Hypothalamus (tissue), 51 donors: ENCODE measurements at places on chromosomes 4 and X.

- DNase-seq, result no peak
Measured at GRCh38 chr4:68462691-68463090, 15.4 kb downstream of the TMPRSS11E start.

- DNase-seq, result no peak
Measured at GRCh38 chr4:150939530-150939929, 75.6 kb downstream of the LRBA start.

DNA sequence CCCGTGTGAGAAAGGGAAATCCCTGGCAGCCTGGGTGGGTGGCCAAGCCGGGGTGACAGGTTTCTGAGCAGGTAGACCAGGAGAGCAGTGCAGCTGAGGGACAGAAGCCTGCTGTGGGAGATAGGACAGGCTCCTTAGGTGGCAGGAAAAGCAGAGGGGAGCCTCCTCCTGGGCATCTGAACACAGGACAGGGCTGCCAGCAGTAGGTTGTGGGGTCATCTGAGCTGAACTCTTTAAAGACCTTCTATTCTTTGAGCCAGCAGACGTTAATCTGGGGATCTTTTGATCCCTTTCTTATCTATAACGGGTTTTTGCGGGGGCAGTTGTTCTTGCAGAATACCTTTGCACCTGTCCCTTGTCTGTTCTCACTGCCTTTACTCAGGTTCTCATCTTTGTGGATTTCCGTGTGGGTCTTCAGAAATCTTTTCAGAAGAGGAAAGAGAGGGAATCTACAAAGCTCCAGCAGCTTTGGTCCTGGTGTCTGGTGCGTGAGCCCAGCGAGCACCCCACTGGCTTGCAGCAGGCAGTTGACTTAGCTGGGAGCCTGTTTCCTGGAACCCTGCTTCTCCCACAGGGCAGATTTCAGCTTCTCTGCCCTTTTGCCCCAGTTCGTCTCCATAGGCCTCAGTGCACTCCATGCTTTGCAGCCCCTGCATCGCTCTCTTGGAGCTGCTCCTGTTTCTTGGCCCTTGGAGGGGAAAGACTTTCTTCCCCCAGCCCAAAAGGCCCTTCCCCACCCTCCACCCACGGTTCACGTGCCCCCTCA, 35.8 kb upstream of the TADA2B start:
- no peak for DNase-seq

GRCh38 chrX:16852617-16853179, 17.5 kb downstream of the RBBP7 start:
- DNase-seq, result no peak

GRCh38 chr4:165765053-165765452, 108.0 kb upstream of the TLL1 start:
- DNase-seq, result no peak

- no peak for DNase-seq
Measured at GRCh38 chr4:52997132-52997416, 135.0 kb downstream of the RASL11B start.

- DNase-seq, result no peak
Measured at GRCh38 chr4:185144601-185145240, 1.7 kb downstream of the SLC25A4 start.

- no peak for DNase-seq
Measured at GRCh38 chr4:18756671-18757070, 735.1 kb upstream of the LCORL start.

- DNase-seq, result no peak
Measured at GRCh38 chr4:96713271-96713850, 873.5 kb downstream of the PDHA2 start.

DNA sequence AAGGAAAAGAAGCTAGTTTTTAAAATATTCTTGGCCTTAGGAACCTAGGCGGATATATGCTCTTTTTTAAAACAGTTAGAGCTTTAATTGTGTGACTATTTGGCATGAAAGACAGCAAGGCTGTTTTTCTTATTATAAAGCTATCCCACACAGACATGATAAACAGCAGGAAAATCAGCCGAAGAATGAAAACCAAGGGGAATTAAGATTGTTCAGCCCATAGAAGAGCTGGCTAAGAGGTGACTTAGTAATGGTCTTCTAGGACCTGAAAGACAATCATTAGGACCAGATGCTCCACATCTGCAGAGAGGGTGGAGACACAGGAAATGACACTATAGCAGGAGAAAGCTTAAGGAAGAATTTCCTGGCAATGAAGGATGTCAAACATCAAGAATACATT, 171.4 kb upstream of the NRK start:
- DNase-seq, result no peak

DNA sequence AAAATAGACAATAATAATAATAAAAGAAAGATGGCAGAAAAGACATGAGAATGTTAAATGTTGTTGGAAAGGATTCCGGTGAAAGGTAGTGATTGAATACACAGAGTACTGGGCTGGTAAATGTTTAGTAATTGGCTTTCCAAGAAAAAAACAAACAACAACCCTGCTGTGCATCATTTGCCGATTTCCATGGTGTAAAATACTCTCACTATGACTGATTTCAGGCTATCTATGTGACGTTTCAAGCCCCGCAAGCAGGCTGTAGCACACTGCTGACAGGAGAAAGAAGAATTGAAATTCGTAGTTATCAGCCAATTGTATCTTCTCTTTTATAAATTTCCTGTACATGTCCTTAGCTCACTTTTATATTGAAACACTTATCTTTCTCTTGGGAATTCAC, 13.6 kb upstream of the SEPTIN6 start:
- DNase-seq, result no peak

- no peak for DNase-seq
Measured at GRCh38 chr4:168656055-168656660, 159.3 kb downstream of the PALLD start.

GRCh38 chr4:111268769-111269414, 646.0 kb upstream of the PITX2 start:
- no peak for DNase-seq

DNA sequence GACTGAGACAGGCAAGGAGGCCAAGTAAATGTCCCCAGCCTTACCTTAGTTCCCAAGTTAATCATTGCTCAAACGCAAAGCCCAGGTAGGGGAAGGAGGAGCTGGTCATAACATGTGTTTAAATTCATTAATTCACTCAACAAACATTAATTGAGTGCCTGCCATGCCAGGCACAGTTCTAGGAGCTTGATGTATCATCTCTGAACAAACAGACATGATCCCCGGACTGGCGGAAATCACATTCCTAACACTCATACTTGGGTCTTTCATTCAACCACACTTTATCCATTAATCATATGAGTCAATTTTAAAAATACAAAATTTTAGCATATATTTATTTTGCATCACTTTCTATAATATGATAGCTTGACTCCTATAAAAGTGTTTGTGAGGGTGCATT, 335.3 kb upstream of the NOCT start:
- DNase-seq, result no peak

DNA sequence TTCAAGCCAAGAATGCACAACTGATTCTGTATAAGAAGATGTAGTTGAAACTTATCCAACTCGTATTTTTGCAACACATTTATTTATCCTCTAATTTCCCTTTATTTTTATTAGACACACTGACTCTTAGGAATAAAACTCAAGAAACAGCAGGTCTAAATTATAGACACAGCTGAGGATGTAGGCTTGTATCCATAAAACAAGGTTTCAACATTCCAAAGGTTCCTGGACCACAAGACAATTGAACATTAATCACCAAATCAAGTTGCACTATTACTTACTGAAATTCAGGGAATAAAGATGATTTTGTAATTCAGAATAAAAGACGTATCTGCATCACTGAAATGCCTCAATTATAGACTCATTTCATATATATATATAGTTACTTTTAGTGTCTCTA, 683.5 kb upstream of the GRIA3 start:
- no peak for DNase-seq

DNA sequence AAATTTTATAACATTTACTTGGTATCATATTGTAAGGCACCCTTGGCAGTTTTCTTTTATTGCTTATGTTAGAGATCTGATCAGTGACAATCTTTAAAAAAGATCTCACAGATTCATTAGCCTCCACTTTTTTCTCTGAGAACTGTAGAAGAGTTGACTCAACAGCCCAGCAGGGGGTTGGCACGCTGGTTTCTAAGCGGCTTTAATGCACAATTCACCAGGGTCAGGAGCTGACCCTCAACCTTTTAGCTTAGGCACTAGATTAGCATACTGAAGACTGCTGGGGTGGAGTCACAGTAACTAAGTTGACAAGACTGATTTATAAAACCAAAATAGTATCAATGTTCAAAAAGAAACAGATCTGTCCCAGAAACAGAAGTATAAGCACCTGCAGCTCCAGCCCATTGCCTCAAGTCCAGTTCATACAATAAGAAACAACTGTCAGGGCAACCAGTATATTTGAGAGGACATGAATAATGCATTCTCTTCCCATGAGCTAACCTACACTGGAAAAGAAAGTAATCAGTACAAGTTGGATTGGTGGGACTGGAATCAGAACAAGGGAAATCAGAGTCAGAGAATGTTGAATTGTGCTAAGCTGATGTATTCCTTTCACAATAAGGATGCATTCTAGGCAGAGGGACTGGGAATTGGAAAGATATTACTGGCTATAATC, 77.6 kb downstream of the PDE5A start:
- no peak for DNase-seq

DNA sequence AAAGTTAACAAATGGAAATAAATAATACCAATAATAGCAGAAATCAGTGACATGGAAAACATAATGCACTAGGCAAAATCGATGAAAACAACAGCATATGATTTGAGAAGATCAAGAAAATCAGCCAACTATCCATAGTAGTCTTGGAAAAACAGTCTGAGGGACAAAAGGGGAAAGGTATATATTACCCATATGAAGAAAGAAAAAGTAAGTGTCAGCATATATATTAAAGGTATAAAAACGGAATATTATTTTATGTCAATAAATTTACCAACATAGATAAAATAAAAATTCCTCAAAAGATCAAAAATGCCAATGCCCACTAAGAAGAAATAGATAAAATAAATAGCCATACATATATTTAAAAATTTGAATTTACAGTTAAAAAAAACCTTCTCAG, 33.0 kb downstream of the ACTRT1 start:
- DNase-seq, result no peak

DNA sequence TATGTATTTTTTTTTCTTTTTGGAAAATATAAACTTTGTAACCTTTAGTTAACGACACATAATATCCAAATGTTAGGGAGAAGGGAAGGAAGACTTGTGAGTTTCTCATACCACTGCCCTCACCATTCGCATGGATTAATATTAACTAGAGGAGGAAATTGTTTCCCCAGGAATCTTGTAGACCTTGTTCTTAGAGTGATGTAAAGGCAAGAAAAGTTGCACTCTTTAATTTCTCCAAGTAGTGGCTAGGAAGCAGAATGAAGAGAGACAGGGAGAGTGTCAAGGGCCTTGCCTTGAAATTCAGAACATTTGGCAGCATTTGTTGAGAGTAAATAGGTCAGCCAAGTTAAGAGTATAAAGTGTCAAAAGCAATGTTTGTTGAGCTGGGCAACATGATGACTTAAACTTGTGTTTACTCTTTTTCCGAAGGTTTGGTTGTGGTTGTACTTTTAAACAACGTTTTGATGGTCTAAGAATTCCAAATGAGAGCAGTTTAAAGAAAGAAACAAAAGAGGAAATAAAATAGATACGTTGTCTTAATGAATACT, 105.7 kb downstream of the TENM3 start:
- no peak for DNase-seq

DNA sequence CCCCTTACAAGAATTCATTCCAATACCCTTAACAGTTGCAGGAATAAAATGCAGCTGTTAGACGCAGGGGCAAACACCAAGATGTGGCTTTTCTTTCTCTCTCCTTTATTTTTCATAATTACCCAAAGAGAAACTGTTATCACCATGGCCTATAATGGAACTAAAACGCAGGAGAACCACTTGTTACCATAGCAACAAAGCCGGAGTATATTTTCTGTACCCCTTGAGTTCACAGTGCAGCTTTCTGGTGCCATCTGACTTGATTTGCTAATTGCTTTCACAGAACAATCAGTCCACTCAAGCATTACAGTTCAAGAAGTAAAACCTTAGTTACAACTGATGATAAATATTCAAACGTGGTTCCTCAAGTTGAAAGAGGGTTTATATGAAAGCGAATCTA, 157.9 kb downstream of the AMELX start:
- DNase-seq, result no peak

DNA sequence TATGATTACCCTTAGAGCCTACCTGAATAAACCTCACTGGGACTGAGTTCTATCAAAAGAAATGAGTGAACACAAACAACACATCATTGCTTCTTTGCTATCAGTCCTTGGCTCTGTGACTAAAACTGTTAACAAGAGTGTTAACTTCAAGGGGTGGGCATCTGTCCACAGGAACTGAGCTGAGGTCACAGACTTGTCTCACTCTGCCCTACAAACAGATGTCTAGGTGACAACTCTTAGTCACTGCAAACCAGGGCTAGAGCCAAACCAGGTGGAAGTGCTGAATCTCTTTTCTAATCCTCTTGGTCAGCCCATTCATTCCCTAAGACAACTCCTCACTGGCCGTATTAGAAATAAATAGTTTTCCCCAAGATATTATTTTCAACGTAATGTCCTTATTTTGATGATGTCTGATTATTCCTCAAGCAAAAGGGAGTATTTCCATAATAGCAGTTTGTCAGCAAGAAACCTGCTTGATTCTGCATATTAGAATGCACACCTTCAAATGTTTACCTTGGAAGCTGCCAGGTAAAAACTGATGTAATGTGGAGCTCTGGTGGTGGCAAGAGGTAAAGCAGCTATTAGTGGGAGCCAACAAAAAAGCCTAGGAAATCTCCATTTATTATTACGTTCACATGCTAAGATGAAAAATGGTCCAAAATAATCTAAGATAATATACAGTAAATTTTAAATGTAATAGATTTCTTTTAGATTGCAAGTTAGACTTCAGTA, 4.0 kb downstream of the COL25A1 start:
- DNase-seq, result no peak
